ENCODE measurements at places on chromosomes 5 and 9.

DNA sequence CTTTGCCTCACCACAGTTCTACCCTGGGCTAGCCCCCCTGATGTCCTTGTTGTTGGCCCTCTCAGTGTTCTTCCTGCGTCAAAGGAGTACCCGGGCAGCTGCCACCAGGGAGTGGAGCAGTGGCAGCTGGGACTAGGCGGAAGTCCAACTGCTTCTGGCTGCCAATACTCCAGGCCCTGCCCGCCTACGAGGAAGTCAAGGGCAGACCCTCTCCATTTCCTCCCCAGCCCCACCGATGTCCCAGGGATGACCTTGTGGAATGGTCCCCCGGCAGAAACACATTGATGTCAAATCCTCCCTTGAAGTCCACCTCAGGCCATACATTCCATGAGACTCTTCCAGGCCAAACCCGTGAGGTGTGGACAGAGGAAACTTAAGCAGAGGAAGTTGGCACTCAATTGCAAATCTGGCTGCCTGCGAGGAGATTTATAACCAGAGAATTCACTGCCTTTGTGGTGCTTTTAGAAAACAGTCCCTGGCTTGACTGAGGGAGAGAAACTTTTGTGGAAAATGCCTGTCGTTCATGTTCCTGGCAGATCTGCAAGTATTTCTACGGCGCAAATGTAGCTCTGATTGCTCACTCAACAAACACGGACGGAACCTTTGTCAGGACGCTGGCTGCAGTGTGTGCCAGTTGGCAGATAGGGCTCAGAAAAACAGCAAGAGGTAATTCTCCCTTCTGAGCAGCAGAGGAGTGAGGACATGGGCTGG, 339.7 kb downstream of the RAB3C start:
- no peak for DNase-seq

DNA sequence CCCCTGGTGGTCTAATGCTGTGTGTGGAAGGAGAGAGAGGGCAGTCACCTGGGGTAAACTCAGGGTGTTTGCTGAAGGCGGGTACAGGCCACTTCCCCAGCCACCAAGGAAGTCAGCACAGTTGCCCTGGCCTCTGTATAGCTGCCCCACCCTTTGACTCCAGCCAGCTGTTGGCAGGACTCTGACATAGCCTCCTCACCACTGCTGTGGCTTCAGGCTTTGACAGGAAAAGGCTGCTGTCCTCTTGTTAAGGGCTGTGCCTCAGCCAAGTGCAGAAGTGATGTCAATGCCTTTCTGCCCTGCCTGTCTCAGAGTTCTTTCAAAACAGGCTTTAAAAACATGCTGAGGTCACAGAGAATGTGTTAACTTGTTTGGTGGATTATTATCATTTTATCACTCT, 487.2 kb upstream of the KLF4 start:
- no peak for DNase-seq

- DNase-seq: no peak
Observed at GRCh38 chr5:98258939-98259338, 514.5 kb upstream of the RGMB start.

- peak; percentile 26 for DNase-seq
Observed at GRCh38 chr9:133403766-133404453, 13.9 kb downstream of the REXO4 start.

GRCh38 chr9:135073741-135074305, 13.6 kb upstream of the OLFM1 start:
- no peak for DNase-seq

- no peak for DNase-seq
Observed at GRCh38 chr9:4515958-4516375, 25.7 kb downstream of the SLC1A1 start.
